ENCODE measurements at places on chromosomes 1 and 21.

GRCh38 chr1:114015075-114015474, 35.8 kb downstream of the OLFML3 start:
- no peak for DNase-seq

GRCh38 chr1:205930195-205930577, 13.1 kb downstream of the SLC26A9 start:
- DNase-seq: no peak

DNA sequence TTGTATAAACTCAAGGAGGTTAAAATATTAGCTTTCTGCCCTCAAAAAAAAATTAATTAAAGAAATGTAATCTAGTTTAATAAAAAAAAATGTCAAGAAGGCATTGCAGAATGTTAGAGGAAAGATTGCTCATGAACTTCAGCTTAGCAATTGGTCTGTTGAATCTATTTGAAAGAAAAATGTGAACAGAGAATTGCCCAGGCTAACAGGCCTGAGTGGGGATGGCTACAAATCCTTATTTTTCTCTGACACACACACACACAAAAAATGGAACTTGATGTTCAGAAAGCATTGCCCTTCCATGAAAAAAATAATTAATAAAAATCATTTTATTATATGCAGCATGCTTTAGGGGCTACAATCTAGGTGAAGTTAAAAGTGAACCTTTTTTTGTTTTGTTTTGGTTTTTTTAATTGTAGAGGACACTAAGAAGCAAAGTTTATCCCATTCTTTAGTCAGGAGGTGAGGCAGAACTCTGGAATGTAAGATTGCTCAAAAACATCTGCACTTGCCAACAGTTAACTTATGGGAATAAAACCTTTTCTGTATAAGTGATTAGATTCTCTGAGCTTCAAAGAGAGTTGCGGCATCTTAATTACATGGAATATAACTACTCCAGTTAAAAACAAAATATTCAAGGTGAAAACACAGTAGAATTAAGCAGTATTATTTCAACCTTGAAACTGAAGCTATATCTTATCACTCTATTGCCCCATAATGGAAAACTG, 658.5 kb upstream of the ADGRL2 start:
- no peak for DNase-seq

DNA sequence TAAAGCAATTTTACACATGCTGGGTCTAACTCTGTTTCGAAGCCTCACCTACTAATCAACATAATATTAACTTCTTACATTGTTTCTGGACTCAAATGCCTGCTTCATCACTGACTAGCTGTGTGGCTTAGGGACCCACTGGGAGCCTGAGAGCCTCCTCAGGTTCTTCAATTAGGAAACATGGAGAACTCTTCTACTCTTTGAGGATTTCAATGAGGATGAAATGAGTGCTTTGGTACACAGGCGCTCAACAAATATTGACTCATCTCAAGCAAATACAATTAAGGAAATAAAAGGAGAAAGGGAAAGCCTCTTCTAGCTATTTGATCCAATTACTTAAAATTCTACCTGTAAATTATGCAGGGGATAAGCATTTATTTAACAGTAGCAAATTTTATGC, 84.4 kb upstream of the JAK1 start:
- DNase-seq: no peak

GRCh38 chr1:150683914-150684313, 13.0 kb downstream of the GOLPH3L start:
- DNase-seq: no peak

GRCh38 chr1:97918961-97919360, 1.9 kb downstream of the DPYD start:
- no peak for DNase-seq

DNA sequence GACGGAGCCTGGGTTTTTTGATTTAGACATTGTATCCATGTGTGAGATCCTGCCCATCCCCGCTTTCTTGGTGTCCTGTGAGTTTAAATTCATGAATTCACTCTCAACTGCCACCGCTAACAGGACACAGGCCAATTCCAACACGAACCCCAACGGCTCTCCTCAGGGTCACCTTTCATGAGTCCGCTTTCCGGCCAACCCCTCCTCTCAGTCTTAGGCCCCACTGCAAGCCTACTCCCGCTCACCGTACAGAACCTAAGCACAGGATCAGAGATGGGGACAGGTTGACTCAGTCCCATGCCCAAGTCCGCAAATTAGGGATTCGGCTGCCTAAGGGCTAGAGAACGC, 238 bp upstream of the SCP2 start:
- no peak for DNase-seq

DNA sequence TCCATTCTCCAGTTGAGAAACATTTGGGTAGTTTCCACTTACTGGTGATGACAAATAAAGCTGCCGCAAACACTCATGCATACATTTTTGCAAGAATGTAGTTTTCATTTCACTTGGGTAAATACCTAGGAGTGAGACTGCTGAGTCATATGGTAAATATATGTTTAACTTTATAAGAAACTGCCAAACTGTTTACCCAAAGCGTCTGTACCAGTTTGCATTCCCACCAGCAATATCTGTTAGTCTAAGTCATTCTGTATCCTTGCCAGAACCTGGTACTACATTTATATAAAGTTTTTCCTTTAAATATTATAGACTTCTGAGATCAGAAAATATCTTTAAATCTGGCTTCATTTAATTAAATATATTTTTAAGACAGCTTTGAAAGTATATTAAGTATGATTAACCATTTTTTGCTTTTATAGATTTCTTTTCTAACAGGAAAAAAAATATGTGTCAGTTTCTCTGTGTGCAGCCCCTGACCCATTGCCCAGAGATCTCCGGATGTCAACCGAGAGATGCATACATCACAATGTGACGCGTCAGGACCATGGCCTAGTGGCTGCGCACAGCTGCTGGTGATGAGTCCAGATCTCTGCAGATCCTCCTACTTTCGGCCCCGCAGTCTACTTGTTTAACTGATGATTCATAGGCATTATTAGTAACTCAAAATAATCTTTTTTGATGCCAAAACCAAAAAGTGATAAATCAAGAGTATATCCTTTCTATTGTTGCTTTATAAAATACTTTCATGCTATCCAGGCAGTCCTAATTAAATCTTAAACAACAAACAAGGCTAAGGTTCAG, 227.1 kb upstream of the MAP1LC3C start:
- no peak for DNase-seq

GRCh38 chr1:109623601-109624161, 4.0 kb downstream of the AMPD2 start:
- no peak for DNase-seq

- no peak for DNase-seq
These were observed 308.5 kb upstream of the ADAMTS5 start for GRCh38 chr21:27275294-27275927.

DNA sequence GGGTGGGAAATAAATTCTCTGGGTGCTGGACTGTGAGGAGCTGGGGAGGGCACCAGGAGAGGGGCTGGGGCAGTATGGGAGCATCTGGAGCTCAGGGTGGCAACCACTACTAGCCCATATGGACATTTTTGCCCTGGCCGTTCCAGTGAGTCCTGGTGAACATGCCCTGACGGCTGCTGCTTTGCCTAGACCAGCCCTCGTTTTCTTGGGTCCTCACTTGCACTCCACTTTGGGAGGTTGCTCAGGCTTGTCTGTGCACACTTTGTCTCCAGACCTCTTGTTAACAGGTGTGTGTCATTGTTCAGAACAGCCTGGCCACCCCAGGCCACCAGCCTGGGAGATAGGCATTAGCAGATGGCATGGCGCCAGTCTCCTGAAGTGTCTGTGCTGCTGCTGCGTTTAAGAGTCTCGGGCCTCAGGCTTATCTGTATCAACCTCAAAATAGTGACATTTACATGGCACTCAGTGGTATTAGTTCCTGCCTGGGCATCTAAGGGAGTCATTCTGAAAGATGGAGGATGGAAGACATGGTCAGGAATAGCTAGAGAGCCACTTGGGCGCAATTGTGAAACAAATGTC, 190.5 kb downstream of the PTPRU start:
- no peak for DNase-seq

DNA sequence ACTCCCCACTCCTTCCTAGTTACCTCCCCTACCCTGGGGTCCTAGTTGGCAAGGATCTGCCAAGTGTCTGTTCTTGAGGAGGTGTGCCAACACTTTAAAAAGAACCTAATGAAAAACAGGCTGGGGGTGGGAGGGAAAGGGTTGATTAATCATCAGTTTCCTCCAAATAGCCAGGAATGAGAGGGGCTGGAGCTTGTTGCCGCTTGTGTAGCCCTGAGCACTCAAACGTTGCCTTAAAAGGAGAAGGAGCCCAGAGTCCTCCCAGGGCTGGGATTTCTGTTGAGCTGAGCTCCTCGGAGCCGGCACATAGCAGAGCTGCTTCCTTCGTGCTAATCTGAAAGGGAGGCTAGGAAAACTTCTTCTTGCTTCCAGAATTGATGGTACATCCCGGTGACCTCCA, 15.9 kb downstream of the SHISA4 start:
- no peak for DNase-seq

DNA sequence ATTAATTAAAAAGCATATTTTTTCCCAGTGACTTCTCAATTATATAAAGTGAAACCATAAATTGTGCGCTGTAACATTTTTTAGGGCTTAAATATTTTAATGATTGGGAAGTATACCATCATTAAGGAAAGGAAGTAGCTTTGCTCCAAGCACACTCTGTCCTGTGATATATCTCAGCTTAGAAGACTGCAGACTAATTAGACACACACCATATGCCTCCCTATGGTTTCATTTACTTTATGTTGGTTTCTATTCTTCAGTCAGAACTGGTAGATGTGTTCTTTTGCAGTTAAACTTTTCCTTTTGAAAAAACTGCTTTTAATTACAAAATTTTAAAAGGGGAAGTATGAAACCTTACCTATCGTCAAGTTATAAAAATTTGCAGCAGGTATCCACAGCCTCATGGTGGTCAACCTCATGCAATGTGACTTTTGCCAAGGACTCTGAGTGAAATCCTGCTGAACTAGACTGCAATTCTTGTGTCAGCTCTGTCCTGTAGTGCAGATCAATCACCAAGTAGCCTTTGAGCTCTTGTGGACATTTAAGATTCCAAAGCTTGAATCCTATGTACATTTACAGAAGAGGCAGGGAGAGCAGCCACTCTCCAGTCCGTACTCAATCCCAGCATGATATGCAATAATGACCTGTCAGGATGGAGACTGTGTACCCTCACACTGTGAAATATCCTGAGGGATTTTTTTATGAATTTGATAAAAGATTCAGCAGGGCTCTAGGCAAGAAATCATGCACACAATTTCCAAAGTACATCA, 149.1 kb downstream of the AMY1C start:
- DNase-seq: no peak

GRCh38 chr21:34227386-34227852, 136.4 kb upstream of the KCNE2 start:
- DNase-seq: no peak

DNA sequence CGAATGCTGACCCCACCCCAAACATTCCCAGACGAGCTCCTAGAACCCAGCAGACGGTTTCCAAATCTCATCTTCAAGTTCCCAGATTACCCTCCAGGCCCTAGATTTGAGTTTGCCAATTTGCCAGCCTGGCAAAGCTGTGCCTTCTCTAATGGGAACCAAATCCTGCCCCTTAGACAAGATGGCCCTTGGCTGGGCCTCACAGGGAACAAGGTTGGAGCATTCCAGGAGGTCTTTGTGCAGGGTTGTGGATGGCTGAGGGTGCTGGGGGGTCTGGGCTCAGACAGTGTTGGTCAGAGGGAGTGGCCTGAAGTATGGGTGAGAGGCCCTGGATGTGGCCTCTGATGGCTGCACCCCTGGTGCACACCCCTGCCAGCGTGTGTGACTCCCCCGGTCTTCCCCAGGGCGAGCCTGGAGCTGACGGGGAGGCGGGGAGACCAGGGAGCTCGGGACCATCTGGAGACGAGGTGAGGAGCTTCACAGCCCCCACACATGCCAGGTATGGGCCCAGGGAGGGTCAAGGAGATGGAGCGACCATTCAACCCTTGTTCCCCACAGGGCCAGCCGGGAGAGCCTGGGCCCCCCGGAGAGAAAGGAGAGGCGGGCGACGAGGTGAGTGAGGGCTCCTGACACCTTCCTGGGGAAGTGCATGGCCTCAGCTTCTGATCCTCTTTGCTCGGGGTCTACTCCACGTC, 10.2 kb downstream of the COL6A1 start:
- DNase-seq: no peak

DNA sequence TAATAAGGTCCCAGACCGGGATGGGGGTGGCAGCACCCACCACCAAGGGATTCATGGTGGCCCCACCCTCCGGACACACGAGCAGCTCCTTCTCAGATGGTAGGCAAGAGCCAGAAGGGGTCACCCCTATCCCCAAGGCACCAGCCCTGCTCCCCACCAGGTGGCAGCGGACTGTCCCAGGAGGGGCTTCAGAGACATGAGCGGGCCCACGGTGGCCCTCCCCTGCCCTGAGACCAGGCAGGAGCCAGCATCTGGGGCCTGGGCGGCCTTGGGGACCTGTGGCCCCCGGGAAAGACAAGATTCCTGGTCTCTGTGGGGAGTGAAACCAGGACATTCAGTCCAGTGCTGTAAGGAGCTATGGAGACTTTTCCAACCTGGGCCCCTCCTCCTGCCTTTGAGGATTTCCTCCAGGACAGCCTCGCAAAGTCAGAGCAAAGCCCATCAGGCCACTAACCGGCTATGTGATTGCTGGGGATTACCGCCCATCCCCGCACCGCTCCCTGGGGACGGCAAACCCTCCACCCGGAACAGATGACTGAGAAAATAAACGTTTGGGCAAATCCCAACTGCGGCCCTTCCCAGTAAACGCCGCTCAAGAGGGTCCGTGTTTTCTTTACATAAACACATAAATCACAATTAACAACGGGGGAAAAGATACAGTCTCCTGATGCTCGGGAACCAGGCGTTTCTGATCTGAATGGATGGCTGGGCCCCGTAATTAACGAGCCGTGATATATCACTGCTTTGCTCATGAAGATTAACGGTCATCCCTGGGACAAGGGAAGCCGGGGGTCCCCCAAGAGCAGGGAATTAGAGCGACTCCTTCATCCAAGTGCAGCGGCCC, 50.9 kb upstream of the ARHGEF16 start:
- DNase-seq: no peak

DNA sequence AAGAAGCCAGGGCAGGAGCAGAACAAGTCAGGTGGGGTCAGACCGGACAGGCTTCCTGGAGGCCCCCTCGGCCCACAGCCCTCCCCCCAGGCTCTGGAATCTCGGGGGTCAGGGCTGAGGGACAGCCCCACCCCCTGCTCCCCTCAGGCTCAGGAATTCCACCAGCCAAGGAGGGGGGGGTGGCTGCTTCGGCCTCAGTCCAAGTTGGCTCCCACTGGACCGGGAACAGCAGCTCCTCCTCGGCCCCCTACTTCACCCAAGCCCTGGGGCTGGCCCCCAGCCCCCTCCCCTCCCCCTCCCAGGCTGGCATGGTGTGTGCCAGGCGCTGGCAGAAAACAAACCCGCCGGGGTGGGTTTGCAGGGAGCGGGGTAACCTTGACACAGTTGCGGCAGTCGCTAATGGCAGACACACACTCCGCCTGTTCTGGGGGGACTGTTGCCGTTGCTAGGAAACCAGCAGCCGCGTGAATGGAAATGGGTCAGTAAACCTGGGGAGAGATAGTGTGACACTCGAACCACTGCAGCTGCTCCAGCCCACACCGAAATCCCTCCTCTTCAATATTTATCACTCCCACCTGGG, 32.4 kb downstream of the AHDC1 start:
- DNase-seq: no peak

GRCh38 chr1:156268336-156268735, 14.3 kb downstream of the SMG5 start:
- no peak for DNase-seq
